ENCODE measurements at places on chromosomes 1 and 21. TPM values are rescaled to one million over a fixed set of nuclear protein-coding genes. Genes with fewer than 3 reads are reported as not detected.

Gene SPRR2G
- total RNA-seq = not detected

Gene ZMPSTE24
- total RNA-seq = 36.1 TPM

Gene SLC25A34
- 6.7 TPM for total RNA-seq

Gene ECE1
- 190 TPM for total RNA-seq

Gene SAMD13
- 5.4 TPM for total RNA-seq

Gene CFHR4
- not detected for total RNA-seq

Gene PERM1
- 0.13 TPM for total RNA-seq

Gene BTBD19
- 8.6 TPM for total RNA-seq

Gene CYP4Z1
- 0.84 TPM for total RNA-seq

Gene ZNF683
- total RNA-seq = not detected

Gene GSTM3
- 105 TPM for total RNA-seq

Gene KCNJ15
- total RNA-seq = 0.42 TPM

Gene NEGR1
- total RNA-seq = 7.3 TPM

Gene B4GALT2
- 33.1 TPM for total RNA-seq

Gene TDRKH
- 5.0 TPM for total RNA-seq

Gene ZNF593OS
- total RNA-seq = not detected

Gene KRTAP10-6
- not detected for total RNA-seq

Gene SH2D5
- 0.54 TPM for total RNA-seq

Gene HLX
- total RNA-seq = 6.1 TPM

Gene KCNE1
- 2.7 TPM for total RNA-seq

Gene ZNF684
- 7.9 TPM for total RNA-seq

Gene TINAGL1
- 47.9 TPM for total RNA-seq

Gene C1QB
- 1,357 TPM for total RNA-seq

Gene CD53
- 39.3 TPM for total RNA-seq

Gene PDC
- total RNA-seq = not detected

Gene PEAR1
- total RNA-seq = 9.9 TPM

Gene MAB21L3
- not detected for total RNA-seq

Gene CLCA1
- total RNA-seq = not detected

Gene AMPD1
- not detected for total RNA-seq

Gene ODR4
- total RNA-seq = 20.5 TPM

Gene GBP1
- total RNA-seq = 7.8 TPM

Gene IER5
- total RNA-seq = 11.0 TPM

Gene HUNK
- total RNA-seq = 1.4 TPM

Gene LDLRAD1
- 0.72 TPM for total RNA-seq

Gene THRAP3
- 81.0 TPM for total RNA-seq

Data from adrenal gland (tissue), 19 donors.